ENCODE measurements at places on chromosomes 6 and 20.

DNA sequence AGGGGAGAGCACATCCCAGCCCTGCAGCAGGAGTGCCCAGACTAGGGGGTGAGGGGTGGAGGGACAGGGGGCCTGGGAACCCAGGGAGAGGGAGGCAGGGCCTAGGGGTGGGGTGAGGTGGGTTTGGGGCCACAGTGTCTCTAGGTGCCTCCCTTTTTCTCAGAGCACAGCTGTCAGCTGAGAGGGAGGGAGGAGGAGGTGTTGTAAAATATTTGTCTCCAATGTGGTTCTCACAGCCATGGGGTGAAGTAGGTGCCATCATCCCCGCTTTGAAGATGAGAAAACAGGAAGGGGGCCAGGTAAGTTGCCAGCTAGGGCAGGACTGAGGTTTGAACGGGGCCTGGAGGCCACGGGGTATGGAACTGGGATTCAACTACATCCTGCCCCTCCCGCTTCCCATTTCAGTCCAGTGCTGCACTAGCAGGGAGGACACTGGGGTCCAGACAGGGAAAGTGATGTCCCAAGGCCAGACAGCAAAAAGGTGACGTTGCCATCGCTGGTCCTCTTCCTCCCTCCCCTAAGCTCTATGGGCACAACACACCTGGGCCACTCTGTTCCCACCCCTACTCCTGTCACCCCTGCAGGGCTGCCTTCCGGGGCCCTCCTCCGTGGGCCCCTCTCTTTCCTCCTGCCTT lies 20.3 kb downstream of the PACSIN1 start:
- DNase-seq = no peak

DNA sequence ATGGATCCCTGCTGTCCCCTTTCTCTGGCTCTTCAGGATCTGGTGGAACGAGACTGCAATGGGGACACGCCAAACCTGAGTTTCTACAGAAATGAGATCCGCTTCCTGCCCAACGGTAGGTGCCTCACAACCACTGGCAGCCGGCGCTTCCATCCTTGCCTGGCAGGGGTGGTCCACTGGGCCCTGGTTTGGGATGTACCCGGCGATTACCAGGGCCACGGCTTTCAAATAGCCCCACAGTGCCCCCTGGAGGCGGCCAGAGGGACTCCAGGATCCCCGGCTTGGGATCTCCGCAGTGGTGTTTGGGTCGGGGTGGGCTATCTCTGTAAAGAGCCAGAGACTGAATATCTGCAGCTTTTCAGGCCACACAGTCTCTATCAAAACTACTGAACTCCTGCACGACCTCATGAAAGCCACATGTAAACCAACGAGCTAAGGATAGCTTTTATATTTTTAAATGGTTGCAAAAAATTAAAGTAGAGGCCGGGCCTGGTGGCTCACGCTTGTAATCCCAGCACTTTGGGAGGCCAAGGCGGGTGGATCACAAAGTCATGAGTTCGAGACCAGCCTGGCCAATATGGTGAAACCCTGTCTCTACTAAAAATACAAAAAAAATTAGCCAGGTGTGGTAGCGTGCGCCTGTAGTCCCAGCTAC lies 3.7 kb downstream of the OGFR start:
- no peak for DNase-seq

DNA sequence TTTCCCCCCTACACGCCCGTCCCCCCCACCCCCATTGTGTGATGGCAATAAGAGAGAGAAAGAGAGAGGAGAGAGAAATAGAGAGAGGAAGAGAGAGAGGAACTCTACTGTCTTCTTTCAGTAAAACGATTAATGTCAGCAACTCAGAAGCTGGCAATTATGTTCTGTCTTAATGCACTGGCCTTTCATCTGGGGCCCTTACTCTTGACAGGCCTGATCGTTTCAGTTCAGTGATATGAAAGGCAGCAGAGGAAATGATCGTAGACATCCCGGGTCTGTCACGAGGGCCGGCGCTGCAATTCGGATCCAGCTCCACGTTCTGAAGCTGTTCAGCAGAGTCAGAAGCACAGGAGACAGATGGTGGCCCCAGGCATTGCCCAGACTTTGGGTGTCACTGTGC lies 308.9 kb downstream of the ZNF217 start:
- no peak for DNase-seq

DNA sequence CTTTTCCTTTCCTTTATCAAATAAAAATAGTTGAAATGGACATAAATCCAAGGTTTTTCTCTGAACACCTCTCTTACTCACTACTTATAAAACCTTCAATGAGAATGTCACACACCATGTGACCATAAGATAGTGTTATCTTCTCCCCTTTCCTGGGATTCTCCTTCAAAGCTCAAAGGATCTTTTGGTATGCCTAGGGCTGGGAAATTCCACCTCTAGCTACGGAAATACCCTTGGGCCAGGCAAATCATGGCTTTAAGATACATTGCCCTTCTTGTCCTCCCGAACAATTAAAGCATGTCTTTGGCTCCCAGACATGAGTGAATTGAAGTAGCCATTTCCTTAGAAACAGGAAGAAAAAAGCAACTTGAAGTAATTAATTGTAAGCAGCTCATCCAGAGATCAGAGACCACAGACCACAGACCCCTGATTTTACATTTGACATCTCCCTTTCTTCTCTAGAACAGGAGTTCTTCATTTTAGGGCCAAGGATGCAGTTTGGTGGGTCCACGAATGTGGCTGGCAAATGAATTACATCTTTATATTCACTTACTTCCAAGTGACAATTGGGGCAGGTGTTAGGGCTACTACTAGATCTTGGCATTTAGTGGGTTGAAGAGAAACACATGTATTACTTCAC lies 4.1 kb downstream of the PLCB4 start:
- DNase-seq = no peak

DNA sequence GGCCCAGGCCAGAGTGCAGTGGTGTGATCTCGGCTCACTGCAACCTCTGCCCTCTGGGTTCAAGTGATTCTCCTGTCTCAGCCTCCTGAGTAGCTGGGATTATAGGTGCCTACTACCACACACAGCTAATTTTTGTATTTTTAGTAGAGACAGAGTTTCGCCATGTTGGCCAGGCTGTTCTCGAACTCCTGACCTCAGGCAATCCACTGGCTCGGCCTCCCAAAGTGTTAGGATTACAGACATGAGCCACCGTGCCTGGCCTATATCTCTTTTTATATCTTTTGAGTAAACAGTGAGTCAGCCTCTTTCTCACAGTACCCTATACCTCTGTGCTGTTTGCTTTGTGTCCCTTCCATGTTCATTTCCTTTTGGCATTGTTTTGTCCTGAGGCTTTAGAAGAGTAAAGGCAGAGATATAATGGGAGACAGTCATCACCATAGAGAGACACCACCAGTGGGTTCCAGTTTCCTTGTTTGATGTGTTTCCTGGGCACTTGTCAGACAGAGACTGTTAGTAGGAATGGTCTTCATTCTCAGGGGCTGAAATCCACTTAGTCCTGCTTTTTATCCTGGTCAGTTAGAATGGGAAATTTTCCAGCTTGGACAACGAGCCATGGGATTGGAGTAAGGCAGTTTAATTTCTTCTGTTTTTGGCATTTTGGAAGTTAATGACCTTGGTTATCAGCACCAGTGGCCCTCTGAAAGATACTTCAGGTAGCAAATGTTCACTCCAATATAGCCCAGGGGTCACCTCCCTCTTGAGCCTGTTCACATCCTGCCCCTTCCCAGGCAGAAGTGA lies 32.2 kb upstream of the ASXL1 start:
- peak; percentile 49 for DNase-seq

- no peak for DNase-seq
These were observed 19.5 kb upstream of the ADGRF1 start for GRCh38 chr6:47061309-47062300.

Data from skeletal muscle cell (primary cell).